ENCODE measurements at places on chromosomes 4 and X.

DNA sequence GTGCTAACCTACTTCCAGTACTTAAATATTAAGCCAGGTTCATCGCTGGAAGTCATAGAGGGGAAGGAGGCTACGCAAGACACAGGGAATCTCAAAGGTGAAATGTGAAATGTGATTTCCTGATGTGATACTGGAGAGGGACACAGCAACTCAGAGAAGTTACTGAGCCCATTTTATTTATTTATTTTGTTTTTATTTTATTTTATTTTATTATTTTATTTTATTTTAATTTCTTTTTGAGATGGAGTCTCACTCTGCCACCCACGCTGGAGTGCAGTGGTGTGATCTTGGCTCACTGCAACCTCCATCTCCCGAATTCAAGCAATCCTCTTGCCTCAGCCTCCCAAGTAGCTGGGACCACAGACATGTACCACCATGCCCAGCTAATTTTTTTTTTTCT is 19.7 kb downstream of the CLRN2 start:
- no peak for DNase-seq

DNA sequence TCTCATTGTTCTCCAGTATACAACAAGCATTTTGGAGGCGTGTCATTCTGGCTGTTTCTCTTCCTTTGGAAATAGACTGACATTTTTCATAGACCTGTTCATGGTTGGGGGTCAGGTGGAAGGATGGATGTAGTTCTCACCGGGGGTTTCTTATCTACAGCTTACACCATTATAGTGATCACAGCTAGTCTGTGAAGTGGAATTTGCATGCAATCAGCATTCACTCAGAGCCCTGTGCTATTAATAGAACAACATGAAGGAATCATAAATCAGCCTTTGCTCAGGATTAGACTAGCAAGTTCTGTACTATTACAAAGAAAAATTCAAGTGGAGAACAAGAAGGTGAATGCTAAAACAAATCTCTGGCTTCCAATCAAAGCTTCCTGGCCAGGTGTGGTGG is 132.6 kb upstream of the PUDP start:
- no peak for DNase-seq

- no peak for DNase-seq
Measured at GRCh38 chr4:155742310-155743015, 16.4 kb upstream of the GUCY1B1 start.

- no peak for DNase-seq
Measured at GRCh38 chrX:137549851-137550664, 15.9 kb upstream of the ZIC3 start.

DNA sequence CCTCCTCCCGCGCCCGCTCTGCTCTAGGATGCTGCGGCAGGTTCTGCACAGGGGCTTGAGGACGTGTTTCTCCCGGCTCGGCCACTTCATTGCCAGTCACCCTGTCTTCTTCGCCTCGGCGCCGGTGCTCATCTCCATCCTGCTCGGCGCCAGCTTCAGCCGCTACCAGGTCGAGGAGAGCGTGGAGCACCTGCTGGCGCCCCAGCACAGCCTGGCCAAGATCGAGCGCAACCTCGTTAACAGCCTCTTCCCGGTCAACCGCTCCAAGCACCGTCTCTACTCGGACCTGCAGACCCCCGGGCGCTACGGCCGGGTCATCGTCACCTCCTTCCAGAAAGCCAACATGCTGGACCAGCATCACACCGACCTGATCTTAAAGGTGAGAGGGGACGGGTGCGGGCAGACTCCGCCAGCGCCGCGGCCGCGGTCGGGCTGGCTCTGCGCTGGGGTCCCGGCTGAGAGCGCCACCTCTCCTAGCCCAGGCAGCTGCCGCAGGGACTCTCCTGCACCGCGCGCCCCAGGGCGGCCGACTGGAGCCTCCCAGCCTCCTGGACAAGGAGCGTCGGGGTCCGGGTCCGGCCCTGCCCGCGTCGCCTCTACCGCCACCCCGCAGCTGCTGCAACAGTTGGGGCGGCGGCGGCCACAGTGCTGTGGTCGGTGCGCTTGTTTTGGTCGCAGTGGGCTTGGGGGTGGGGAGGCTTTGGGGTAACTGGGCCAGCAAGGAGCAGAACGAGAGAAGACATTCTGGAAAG is at the start of gene PTCHD1:
Gene PTCHD1, plus strand, starts transcription at position 2 of the 752 bp plus-strand sequence. Its CDS starts 27 bp downstream, at position 29.
- DNase-seq, result no peak

DNA sequence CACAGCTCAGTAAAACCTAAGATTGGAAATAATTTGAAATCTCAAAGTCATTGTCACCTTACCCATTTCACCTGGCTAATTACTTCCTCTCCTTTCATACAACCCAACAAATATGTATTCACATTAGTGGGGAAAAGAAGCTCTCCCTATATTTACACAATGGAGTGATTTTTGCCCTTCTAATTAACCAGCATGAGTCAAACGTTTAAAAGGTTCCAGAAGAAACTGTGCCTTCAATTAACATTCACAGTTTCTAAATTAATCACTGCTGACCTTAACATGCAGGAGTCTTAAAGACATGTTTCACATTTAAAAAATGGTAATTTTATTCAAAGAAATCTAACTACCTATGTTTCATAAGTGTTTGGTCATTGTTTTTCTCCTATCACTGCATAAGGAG is 254.6 kb downstream of the CBLL2 start:
- no peak for DNase-seq

DNA sequence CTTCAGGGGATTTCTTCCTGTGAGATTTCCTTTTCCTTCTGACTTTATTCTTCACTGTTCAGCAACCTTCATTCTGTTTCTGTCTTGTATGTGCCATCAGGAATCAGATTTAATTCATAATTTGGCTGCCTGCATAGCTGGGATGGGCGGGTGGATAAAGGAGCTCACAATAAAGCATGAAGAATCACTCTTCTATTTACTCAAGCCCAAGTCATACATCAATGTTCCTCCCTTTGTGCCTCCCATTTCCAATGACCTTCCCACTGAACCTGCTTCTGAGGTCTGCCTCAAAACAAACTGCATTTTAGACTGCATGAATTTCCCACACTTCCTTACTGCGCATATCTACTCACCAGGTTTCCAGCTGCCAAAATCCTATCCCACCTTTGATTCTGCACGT is 14.0 kb downstream of the PDGFC start:
- no peak for DNase-seq

GRCh38 chrX:22150371-22150770 is 118.2 kb downstream of the PHEX start:
- no peak for DNase-seq

- no peak for DNase-seq
Measured at GRCh38 chrX:153733651-153734240, 9.1 kb downstream of the ABCD1 start.

- no peak for DNase-seq
Measured at GRCh38 chr4:151361966-151362365, 36.6 kb upstream of the SH3D19 start.

GRCh38 chrX:55187281-55187680 is 32.9 kb upstream of the PAGE5 start:
- DNase-seq, result no peak

DNA sequence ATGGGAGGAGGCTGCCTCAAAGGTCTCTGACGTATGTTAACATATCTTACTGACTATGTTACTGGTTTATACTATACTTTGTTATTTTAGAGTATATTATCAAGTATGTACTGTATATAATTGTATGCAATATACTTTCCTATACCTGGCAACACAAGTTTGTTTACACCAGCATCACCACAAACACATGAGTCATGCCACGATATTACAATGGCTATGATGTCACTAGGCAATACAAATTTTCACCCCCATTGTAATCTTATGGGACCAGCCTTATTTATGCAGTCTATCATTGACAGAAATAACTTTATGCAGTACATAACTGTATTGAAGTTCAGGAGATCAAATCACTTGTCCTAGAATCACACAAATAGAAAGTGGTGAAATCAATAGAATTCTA is 329.9 kb upstream of the SLC7A11 start:
- DNase-seq, result no peak

GRCh38 chr4:98639108-98639507 is 19.3 kb downstream of the TSPAN5 start:
- no peak for DNase-seq

GRCh38 chrX:128436397-128437103 is 384.3 kb upstream of the ACTRT1 start:
- no peak for DNase-seq

- DNase-seq, result no peak
Measured at GRCh38 chr4:111628437-111628836, 516.8 kb upstream of the FAM241A start.

GRCh38 chr4:128291096-128291495 is 3.5 kb upstream of the PGRMC2 start:
- no peak for DNase-seq

DNA sequence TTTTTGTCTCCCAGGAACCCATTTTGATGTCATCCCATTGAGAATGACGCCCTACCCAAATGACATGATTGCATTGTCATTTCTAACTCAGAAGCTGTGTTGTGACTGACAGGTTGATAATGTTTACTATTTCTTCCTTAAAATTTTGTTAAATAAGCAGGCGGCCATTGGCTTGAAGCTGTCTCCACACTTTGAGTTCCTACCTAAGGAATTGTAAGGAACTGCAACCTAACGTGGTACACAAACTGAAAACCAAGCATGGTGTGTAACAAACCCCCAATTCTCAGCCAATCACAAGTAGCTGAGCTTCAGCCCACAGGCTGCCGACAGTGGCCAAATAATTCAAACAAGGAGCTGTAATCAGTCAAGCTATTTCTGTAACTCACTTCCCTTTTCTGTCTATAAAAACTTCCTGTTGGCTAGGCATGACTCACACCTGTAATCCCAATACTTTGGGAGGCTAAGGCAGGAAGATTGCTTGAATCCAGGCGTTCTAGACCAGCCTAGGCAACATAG is 2.9 kb upstream of the MND1 start:
- DNase-seq, result no peak

GRCh38 chr4:23728393-23728792 is 161.5 kb downstream of the PPARGC1A start:
- DNase-seq, result no peak

GRCh38 chr4:19494961-19495360 is 756.7 kb upstream of the SLIT2 start:
- DNase-seq, result no peak

DNA sequence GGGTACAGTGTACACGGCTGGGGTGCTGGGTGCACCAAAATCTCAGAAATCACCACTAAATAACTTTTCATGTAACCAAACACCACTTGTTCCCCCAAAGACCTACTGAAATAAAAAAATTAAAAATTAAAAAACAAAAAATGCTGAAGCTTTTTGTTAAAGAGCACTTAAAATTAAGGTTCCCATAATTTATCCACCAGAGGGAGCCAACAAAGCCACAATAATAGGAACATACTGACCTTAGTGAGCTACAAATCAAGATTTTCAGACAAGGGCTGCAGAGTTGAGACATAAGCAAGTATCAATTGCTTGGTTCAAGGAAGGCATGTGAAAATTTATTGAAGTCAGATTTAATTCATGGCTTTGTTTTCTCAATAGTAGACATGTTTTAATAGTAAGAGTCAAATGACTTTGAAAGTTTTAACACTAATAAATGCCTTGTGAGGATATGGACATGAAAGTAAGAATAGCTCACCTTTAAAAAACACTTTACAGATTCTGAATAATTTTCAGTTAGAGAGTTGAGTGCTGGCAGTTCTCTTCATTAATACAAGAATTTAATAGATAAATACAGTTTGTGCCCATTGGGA is 43.0 kb upstream of the SCOC start:
- DNase-seq, result no peak

- DNase-seq, result no peak
Measured at GRCh38 chr4:44675366-44675765, 2.9 kb upstream of the GUF1 start.

GRCh38 chr4:48877827-48878535 is 28.6 kb downstream of the OCIAD2 start:
- no peak for DNase-seq

DNA sequence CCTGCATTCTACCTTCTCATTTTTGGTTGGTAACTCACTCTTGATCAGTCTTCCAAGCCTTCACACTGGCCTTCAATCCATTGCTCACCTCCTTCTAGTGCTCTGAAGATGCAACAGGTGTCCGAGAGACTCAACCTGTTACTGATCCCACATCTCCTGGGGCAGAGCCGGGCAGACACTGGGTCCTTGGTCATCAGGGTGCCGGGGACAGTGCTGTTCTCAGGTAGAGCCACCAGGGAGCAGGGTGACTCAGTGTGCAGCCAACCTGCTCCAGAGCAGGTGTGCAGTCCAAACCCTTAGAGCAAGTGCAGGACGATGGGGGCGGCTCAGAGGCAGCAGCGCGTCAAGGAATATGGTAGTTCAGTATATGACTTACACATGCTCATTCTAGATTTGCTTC is 188.4 kb downstream of the DHX15 start:
- no peak for DNase-seq

Data from effector memory CD4-positive, alpha-beta T cell (primary cell).